ENCODE measurements at places on chromosomes 1 and 21.

DNA sequence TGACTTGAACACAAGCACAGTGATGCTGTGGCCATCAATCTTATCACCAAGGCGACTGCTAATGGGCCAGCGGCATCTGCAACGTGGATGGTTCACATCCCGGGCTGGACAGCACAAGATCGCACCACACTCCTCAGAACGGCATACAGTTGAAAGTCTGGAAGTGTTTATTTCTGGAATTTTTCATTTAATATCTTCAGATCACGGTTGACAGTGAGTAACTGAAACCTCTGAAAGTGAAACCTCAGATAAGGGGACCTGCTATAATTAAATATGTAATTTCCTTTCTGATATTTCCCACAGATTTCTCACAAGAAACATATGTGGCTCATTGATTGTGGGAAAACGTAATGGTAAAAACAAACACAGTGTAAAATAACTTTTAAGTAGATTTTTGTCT lies 83.7 kb downstream of the POFUT2 start:
- no peak for DNase-seq

- no peak for DNase-seq
These were observed 4.8 kb upstream of the CNTN2 start for GRCh38 chr1:205038132-205038786.

- peak; percentile 59 for DNase-seq
These were observed 9.9 kb upstream of the COG2 start for GRCh38 chr1:230632273-230632873.

GRCh38 chr1:6321205-6321604 lies 60.3 kb upstream of the GPR153 start:
- no peak for DNase-seq

- DNase-seq, result no peak
These were observed 79.7 kb downstream of the PBX1 start for GRCh38 chr1:164638492-164639202.

DNA sequence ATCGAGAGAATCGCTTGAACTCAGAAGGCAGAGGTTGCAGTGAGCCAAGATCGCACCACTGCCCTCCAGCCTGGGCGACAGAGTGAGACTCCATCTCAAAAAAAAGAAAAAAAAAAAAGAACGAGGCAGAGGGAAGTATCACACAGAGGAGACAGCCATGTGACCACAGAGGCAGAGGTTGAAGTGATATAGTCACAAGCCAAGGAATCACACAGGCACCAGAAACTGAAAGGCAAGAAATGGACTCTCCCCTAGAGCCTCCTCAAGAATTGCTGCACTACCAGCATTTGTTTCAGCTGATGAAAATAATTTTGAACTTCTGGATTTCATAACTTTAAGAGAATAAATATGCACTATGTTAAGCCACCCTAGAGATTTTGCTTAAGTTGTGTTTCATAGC lies 459.6 kb downstream of the PTPRC start:
- no peak for DNase-seq

GRCh38 chr1:101316256-101316655 lies 79.4 kb downstream of the S1PR1 start:
- no peak for DNase-seq

GRCh38 chr1:58447886-58448285 lies 98.6 kb downstream of the OMA1 start:
- no peak for DNase-seq

DNA sequence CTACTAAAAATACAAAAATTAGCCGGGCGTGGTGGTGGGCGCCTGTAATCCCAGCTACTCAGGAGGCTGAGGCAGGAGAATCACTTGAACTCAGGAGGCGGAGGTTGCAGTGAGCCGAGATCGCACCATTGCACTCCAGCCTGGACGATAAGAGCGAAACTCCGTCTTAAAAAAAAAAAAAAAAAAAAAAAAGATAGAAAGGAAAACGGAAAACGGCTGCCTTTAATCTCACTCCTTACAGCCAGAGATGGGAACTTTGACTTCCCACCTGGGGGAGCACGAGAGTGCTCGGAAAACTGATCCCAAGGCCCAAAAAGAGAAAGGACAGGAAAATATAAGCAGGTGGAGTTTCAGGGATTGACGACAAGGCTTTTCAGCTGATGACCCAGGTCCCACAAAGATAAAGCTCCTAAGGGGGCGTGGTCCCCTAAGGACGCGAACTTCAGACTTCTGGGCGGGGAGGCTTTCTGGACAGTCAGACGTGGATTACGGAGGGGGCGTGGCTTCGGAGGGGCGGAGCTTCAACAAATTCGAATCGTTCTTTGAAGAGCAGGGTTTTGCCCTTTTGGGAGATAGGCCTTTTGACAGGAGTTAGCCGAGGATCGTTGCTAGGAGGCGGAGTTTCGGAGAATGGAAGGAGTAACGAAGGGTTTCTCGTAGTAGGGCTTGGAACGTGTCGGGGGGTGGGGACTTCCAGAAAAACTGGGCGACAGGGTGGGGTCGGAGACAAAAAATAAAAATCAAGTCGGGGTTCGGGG lies 958 bp upstream of the CKS1B start:
- peak; percentile 98 for DNase-seq

- no peak for DNase-seq
These were observed 6.3 kb downstream of the ITSN1 start for GRCh38 chr21:33648555-33648954.

GRCh38 chr1:25954282-25954938 lies 43.5 kb downstream of the PAFAH2 start:
- peak; percentile 45 for DNase-seq

- DNase-seq, result no peak
These were observed 12.9 kb upstream of the EPHA2 start for GRCh38 chr1:16168622-16169360.

GRCh38 chr21:18493422-18493821 lies 89.8 kb upstream of the TMPRSS15 start:
- peak; percentile 5 for DNase-seq

DNA sequence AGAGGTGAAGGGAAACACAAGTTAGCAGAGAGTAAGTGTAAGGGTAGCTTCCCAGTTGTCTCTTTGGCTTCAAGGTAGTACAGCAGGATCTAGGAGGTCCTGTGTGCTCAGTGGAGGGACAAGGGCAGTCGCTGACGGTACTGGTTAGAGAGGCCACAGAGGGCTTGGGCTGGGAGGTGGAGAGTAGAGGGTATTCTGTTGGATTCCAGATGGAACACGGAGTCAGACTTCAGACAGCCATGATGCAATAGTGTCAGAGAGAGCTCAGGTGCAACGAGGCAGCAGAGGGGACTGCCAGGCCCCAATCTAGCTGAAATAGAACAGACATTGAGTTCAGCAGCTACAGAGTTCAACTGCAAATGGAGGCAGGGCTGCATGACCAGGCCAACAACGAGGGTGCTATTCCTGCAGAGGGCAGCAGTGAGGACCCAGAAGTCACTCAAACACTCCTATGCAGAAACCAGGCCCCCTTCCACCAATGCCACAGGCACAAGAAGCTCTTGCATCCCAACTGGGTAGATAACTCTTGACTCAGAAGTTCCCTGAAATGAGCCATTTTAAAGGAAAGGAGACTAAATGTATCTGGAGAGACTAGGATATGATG lies 325.0 kb upstream of the ESRRG start:
- DNase-seq, result peak; percentile 15

GRCh38 chr1:231093156-231093922 lies 53.3 kb upstream of the FAM89A start:
- no peak for DNase-seq

GRCh38 chr1:178037510-178038253 lies 56.2 kb upstream of the RASAL2 start:
- DNase-seq, result peak; percentile 62

GRCh38 chr1:182615468-182616129 lies 11.4 kb upstream of the RGS16 start:
- DNase-seq, result peak; percentile 11

- DNase-seq, result peak; percentile 77
These were observed 375.7 kb upstream of the CAMK1G start for GRCh38 chr1:209207701-209208286.

- no peak for DNase-seq
These were observed 102.8 kb upstream of the WNT4 start for GRCh38 chr1:22245726-22246125.

GRCh38 chr1:119790451-119791198 lies 20.6 kb downstream of the REG4 start:
- no peak for DNase-seq

- no peak for DNase-seq
These were observed 25.3 kb downstream of the RBM11 start for GRCh38 chr21:14241297-14241696.

- DNase-seq, result no peak
These were observed 94.7 kb downstream of the CHD1L start for GRCh38 chr1:147337040-147337630.

- DNase-seq, result peak; percentile 65
These were observed 392.8 kb upstream of the CAMK1G start for GRCh38 chr1:209190591-209191261.

- DNase-seq, result no peak
These were observed 427.7 kb downstream of the MATN1 start for GRCh38 chr1:30295674-30296073.

DNA sequence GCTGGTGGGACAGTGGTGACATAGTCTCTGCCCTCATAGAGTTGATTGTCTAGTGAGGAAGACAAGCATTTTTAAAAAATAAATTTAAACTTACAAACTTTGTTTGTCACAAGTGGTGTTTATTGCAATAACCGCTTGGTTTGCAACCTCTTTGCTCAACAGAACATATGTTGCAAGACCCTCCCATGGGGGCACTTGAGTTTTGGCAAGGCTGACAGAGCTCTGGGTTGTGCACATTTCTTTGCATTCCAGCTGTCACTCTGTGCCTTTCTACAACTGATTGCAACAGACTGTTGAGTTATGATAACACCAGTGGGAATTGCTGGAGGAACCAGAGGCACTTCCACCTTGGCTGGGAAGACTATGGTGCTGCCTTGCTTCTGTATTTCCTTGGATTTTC lies 58.4 kb downstream of the LAMC2 start:
- DNase-seq, result no peak

DNA sequence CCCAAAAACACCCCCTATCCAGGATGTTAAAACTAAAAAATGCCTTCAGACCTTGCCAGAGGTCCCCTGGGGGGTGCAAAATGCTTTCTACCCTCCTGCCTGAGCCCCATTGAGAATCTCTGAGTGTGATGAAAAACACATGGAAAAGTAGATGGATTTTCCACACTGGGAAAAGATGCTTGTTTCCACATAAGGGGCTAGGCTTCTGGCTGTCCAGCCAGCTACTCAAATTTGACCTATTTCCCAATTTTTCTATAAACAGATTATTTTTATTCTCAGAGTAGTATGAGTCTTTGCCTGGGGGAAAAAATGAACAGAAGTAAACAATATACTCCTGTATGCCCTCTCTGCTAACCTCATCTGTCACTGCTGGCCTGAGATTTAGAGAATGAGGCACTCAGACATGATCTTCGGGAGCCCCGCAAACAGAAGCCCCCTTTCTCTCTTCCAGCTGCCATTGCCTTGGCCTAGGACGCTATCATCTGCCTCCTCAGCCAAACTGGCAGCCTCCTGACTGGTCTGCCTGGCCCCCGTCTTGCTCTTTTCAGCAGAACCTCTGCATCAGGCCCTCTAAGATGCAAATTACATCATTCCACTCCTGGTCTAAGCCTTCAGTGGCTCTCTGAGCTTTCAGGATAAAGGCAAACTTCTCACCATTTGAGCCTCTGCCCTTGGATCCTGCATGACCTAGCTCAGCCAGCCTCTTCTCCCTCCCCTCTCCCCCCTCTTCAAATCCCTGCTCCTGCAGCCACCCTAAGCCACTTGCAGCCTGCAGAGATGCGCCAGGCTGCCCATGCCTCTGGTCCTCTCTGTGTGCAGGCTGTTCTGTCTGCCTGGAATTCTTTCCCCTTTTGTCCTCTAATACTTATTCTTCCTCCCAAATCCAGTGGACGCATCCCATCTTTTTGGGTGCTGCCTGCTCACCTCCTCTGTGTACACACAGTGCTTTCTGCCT lies 39.7 kb upstream of the TMEM125 start:
- no peak for DNase-seq

DNA sequence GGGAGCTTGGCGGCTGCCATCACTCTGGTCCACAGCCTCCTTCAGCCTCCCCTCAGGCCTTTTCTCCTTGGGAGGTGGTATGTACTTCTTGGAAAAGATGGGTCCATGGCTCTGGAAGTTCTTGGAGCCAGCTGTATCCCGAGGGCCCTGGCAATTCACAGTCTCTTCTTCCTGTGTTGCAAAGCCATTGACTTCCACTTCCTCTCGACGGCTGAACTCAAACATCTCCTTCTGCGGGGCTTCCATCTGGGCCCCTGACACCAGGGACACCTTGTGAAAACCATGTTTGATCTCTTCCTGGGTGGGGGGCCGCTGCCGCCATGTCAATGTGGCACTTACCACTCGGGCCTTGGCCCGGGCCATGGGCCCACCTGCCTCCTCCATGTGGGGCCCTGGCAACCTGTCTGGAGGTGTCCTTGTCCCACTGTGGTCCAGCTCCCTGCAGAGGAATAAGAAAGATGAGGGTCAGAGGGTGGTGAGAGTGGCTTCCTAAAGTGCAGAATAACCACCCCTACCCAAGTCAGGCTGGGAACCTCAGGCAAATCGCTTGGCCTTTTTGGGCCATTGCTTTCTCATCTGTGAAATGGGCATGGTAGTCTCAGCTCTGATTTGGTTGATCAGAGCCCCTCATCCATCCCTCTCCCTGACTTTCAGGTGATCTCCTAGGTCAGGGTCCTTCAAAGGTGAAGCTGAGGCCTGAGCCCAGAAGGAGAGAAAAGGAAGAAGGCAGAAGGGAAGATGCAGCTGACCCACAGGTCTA lies 7.5 kb downstream of the CRYBG2 start:
- DNase-seq, result no peak

DNA sequence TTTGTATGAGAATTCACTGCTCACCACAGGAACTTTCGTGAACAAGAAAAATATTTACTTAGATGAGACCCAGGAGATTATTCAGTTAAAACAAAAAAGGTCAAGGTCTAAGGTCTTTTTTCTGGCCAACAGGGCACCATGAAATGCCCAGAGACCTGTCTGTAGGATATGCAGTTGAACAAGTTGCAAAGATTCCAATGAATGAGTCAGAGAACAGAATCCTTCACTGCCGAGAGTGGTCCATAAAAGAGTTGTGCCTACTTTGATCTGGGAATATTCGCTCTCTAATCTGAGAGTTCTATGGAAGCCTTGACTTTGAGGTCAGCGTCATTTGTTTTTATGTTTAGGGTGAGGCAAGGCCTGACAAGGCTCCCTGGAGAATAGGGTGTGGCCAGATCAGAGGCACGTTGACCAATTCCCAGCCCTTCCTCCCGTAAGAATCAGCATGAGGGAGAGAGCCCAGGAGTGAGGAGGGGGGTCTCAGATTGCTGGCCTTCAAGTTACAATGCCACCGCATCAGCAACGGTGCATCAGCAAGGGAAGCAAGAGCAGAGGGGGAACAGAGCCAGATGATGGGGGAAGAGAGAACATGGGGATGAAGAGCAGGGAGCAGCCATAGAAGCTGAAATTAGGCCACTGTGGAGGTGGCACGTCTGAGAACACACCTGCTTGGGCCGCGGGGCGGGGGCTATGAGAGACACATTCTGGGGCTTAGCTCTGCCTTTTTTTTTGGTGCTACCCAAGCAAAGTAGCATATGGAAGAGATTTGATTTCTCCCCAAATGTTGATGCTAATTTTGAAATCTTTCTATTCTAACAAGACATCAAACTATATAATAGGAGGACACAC lies 206.4 kb upstream of the RAB4A start:
- DNase-seq, result peak; percentile 6

GRCh38 chr1:243390162-243390791 lies 134.4 kb downstream of the SDCCAG8 start:
- DNase-seq, result no peak
